ENCODE measurements at places on chromosomes 5 and 9.

- DNase-seq = peak; percentile 60
Measured at GRCh38 chr5:141421489-141421855, 621 bp downstream of the PCDHGA11 start.

- DNase-seq = no peak
Measured at GRCh38 chr5:1754531-1755220, 45.0 kb downstream of the MRPL36 start.

DNA sequence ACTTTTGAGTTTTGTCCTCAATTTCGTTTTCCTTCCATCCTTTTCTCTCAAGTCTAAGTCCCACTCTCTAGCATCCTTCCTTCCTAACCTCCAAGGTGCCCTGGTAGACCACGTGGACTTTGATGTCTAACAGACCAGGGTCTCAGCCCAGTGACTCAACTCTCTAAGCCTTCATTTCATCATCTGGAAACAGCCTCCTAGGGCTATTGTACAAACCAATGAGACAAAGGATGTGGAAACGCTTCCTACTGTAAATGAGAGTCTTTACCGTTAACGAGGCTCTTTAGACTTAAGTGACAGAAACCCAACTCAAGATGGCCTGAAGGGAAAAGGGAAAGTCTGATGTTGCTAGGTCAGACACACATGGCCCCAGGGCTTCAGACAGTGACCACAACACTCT lies 49.2 kb upstream of the CPLX2 start:
- DNase-seq = no peak

DNA sequence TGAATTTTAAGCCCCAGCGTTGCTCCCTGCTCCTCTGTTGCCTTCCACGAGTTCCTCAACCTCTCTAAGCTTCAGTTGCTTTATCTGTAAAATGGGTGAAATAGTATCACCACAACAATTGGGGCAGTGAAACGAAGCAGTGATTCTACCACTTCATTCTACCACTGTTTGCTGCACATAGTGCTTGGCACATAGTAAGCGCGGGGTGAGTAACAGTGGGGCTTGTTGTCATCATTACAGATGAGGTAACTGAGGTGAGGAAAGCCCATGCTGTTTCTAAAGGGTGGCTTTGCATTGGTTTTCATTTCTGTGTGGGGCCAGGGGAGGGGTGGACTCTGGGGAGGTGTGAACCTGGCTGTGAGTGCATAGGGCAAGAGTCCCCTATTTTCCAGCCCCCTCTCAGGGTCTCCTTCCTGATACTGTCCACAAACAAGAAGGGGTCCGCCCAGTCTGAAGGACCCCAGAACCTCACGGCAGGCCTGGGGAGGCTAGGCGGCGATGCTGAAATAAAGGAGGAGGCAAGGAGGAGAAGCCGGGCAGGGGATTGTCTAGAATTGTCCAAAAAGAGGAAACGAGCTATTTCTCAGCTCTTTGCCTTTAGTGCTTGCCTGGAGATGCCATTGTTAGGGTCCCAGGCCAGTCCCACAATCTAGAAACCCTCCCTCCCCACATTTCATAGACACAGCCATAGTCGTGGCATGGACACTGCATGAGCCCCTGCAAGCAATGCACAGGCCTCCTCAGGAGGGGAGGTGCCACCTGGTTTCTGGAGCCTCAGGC lies 65.6 kb downstream of the IL6ST start:
- DNase-seq = no peak

DNA sequence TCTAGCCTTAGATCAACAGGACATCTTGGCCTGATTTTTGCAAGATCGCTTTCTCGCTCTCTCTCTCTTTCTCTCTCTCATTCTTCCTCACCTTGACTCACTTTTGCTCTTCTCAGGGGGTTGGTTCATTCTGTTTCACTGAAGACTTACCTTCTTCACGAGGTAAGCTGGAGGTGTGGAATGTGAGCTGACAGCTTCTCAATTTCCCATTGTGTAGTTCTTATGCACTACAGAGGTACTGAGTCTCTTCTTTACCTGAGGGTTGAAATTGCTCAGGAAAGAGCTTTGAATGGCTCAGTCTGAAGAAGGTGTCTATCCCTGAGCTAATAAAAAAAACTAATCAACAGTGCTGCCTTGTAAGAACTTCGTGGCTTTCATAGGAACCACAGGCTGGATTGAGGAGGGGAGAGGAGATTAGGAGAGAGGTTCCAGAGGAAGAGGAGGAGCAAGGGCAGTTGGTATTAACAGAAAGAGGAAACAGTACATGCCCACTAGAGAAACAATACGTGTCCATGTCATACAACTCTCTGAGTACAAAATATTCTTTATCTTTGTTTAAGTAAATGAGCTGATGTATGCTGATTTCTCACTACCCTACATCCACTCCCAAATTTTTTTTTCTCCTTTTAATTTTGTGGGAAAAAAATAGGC lies 192.2 kb downstream of the TMEM167A start:
- DNase-seq = no peak

DNA sequence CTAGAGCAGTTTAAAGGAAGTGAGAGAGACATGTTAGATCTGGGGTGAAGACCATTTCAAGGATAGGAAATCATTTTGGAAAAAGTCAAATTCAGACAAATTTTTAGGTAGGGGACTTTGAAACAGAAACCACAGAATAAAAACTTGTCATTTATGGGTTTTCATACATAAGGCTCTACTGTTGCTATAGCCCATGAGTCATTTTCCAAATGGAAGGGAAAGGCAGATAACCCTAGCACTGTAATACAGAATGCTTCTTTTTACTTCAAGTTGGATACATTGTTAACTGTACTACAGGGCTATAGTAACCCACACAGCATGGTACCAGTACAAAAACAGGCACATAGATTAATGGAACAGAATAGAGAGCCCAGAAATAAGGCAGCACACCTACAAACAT lies 455.4 kb downstream of the EBF1 start:
- DNase-seq = peak; percentile 37

DNA sequence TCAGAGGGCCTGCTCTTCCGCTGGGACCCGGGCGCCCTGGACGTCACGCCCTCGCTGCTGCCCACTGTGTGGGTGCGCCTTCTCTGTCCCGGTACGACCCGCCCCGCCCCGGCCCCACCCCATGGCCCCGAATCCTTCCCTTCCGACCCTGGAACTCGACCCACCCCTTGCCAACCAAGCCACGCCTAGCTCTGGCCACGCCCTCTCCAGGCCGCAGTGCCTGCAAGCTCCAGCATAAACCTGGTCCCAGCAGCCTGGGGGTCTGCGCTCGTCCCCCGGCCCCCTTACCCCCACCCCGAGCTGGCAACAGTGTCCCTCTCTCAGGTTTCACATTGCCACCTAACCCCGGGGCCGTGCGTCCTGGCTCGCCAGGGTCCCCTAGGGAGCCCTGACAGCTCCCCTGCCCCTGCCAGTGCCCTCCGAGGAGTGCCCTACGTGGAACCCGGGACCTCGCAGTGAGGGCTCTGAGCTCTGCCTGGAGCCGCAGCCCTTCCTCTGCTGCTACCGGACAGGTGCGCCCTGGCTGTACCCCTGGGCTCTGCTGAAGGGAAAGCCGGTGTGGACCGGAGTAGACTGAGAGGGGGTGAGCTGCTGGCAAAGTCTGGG lies 3.4 kb downstream of the ADGRD2 start:
- DNase-seq = no peak

DNA sequence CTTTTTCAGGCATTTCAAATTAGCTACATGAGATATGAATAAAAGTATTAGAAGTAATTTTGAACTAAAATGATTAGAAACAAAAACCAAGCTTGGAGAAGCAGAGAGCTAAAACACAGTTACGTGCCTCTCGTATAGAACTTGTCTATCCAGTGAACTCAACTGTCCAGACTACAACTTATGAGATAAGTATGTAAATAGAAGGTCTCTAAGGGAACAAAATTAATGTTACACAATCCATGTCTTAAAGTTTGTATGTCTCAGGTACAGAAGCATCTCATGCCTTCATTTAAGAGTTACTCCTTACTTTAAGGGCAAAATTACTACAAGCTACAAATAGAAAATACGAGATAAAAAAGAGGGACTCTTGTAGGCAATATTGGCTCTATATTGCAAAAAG lies 316.8 kb downstream of the CETN3 start:
- no peak for DNase-seq

- no peak for DNase-seq
Measured at GRCh38 chr9:136615631-136616306, 46.9 kb upstream of the EGFL7 start.

GRCh38 chr5:44233691-44234090 lies 155.5 kb downstream of the FGF10 start:
- DNase-seq = peak; percentile 4

DNA sequence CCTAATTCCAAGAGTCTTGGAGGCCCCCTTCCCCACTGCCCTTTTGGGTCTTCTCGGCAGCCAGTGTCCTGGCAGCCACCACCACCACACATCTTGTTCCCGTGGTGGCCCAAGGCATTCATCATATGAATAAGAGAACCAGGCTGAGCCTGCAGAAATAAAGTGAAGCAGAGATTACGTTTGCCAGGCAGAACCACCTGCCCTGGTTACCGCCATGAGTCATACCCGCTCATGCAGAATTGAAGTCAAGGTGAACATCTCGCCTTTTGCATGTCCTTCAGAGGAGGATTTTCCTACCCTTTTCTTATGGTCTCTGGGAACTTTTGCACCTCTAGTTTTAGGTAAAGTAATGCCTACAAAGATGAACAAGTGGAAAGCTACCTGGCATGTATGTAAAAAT lies 119.5 kb upstream of the LMX1B start:
- no peak for DNase-seq

DNA sequence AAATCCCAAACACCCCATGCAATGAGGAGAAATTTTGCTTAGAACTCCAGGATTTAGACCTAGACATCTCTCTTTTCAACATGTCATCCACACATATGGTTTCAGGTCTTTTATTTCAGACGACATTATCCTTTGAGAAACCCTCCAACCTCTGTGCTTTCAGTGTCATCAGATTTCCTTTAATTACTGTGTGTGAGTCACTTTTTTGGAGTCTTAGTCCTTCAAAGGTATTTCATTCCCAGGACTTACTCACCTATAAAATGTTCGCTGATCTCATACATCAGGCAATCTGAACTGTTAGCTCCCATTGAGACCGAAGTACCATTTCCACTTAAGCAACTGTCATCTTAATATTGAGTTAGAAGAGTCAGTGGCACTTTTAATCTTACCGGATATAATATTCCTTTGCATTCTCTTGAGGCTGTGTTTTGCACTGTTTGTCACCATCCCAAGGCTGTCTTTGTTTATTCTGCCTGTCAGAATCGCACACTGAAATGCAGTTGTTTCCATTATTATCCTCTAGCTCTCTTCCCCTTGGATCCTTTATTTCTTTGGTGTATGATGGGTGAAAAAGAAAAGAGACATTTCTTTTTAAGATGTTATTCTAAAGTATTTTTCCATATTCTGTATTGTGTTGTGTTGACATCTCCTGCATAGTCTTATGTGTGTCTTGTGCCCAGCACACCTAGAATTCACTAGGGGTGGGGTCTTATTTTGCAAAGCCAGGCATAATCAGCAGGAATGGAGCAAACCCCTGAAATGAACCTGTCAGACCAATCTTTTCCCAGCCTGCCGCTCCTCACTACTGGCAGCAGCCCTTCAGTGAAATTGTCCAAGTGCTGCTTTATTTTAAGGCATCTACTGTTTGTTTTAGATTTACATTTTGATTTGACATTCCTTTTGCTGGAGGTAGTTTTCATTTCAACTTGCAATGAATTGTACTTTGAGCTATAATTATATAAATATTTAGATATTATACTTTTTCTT lies 155.4 kb downstream of the PAM start:
- peak; percentile 81 for DNase-seq

GRCh38 chr5:126403876-126404275 lies 19.3 kb upstream of the GRAMD2B start:
- DNase-seq = peak; percentile 68

GRCh38 chr5:13478831-13479465 lies 465.5 kb downstream of the DNAH5 start:
- peak; percentile 69 for DNase-seq

- DNase-seq = no peak
Measured at GRCh38 chr9:131692612-131693562, 47.0 kb downstream of the RAPGEF1 start.

GRCh38 chr5:172687940-172688339 lies 46.9 kb downstream of the NEURL1B start:
- no peak for DNase-seq

DNA sequence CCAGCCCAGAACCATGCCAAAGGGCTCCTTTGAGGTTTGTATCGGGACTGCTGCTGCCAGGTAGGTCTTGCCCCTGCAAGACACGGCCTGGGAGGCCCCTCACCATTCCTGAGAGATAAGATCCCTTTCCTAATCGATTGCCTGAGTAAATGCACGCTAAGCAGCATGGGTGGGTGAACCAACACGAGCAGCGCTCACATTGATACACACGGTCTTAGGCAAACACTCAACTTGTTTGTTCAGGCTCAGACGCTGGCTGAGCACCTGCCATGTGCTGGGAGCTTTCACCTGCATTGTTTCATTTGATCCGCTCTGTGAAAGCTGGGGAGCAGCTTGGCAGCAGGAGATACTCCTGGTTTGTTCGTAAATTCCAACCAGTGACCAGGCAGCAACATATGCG lies 76.9 kb upstream of the NEURL1B start:
- DNase-seq = no peak

DNA sequence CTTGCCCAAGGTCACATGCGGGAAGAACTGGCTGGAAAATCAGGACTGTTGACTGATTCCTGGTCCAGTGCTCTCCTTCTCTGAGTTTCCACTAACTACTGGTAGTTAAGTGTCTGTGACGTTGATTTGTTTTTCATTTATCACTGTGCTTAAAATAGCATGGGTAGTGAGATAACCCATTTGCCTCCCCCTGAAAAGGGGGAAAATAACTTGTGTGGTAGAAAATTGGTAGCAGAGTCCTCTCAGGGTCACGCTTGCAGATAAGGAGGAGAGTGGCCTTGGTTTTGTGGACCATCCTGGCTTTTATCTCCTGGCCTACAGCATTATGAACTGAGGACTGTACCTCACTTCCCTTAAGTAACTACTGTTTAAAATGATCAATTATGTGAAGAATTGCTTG lies 10.9 kb downstream of the FUBP3 start:
- no peak for DNase-seq

DNA sequence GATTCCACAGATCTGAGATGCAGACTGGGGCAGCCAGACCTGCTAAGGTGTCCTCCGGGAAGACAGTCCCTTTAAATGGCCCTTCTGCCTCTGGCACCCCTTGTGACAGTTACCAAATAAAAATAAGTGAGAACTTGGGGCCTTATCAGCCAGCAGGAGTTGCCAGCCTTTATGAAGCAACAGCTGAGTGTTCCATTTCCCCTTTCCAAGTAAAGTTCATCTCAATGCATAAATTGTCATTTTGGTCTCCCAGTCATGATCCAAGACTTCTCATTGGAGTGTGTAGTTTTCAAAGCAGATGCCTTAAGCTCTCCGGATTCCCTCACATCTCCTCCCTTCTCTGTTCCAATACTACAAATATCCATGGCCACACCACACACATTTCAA lies 4.1 kb downstream of the PTCH1 start:
- no peak for DNase-seq
